ENCODE measurements at places on chromosomes 2 and 18.

DNA sequence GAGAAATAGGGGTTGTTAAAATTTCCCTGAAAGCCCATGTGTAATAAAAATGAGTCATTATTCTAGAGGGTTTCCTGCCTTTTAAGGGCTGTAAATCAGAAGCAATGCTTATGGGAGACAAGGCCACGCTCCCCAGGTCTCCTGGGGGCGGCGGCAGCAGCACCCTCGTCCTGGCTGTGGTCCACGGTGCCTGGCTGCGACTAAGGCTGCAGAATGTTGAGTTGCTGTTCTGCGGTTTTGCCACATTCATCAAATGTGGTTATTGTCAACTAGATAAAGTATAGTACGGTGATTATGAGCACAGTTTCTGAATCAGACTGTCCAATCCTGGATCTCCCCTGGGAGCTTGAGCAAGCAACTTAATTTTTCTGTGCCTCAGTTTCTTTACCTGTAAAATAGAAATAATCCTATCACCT, 11.9 kb upstream of the AGFG1 start:
- no peak for DNase-seq

- peak; percentile 59 for DNase-seq
Observed at GRCh38 chr2:120231974-120232635, 8.9 kb upstream of the TMEM185B start.

- no peak for DNase-seq
Observed at GRCh38 chr2:217049422-217049821, 189.6 kb upstream of the TNP1 start.

GRCh38 chr18:73235491-73235890, 367.7 kb upstream of the NETO1 start:
- no peak for DNase-seq

DNA sequence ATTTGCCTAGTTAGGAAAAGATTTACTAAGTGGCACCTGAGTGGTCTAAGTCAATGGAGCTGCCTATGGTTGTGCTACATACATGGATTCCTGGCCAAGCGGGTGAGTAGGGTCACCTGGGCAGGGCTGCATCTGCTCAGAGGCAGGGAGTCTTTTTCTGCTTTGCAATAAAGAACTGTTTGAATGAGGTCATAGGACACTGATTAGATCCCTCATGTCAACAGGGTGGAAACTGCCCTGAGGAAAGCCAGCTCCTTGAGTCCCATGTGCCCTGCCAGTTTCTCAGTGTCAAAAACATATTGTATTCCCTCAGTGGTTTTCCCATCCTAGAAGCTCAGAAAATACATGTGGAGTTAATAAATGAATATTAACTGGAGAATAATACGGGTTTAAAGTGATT, 4.6 kb downstream of the LAMA3 start:
- no peak for DNase-seq

DNA sequence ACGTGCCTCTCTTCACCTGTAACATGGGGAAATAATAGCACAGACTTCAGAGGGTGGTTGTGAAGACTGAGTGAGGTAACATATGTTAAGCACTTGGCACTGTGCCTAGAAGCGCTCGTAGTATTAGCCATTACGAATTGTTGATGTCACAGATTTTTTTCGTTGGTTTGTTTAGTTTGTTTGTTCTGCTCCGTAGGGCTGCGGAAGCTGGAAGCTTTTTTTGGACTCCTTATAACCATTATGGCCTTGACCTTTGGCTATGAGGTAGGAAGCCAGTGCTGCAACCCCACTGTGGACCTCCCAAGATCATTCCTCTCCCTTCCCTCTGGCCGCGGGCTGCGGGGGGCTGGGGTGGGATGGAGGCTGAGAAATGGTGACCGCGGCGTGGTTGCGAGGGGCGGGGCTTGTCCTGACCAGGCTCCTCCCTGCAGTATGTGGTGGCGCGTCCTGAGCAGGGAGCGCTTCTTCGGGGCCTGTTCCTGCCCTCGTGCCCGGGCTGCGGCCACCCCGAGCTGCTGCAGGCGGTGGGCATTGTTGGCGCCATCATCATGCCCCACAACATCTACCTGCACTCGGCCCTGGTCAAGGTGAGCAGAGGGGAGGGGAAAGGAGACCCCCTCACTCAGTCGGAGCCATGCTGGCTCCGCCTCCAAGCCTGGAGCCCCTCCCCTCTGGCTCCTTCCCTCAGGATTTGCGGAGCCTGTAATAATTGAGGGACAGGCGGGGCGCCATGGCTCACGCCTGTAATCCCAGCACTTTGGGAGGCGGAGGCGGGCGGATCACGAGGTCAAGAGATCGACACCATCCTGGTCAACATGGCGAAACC, 5.5 kb downstream of the SLC11A1 start:
- DNase-seq = no peak

- no peak for DNase-seq
Observed at GRCh38 chr18:73023975-73024374, 156.2 kb upstream of the NETO1 start.

GRCh38 chr2:166393008-166393407, 17.3 kb upstream of the SCN9A start:
- no peak for DNase-seq

DNA sequence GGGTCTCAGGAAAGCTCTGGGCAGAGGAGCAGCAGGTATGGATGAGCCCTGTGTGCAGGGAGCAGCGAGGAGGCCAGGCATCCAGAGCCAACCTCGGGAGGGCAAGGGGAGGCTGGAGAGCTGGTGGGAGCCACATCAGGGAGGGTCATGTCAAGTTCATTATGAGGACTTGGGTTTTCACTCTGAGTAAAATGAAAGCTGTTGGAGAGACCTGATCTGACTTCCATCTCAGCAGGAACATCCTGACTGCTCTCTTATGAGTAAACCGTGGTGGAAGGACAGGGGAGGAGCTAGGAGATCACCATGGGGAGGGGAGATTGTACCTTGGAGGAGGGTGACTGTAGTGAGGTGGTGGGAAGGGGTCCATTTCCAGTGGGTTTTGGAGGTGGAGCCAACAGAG, 209.8 kb downstream of the LDLRAD4 start:
- peak; percentile 13 for DNase-seq

DNA sequence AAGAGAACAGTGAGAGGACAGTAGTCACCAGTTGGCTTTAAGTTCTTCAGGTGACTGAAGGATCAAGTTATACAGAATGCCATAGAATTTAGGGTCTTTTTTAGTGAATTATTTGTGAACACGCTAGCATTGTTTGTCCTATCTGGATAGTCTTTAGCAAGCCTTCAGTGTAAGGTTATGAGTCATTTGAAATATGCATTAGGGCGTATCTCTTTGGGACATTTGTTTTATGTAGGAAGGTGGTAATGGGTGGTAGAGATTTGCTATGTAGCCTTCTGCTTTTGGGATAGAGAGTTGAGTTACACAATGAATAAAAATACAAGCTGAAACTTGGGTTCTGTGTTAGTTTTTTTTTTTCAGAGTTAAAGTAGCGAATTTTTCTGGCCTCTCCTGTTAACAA, 13.0 kb downstream of the ACTR2 start:
- DNase-seq = no peak

- no peak for DNase-seq
Observed at GRCh38 chr2:212005085-212005671, 533.4 kb downstream of the ERBB4 start.

DNA sequence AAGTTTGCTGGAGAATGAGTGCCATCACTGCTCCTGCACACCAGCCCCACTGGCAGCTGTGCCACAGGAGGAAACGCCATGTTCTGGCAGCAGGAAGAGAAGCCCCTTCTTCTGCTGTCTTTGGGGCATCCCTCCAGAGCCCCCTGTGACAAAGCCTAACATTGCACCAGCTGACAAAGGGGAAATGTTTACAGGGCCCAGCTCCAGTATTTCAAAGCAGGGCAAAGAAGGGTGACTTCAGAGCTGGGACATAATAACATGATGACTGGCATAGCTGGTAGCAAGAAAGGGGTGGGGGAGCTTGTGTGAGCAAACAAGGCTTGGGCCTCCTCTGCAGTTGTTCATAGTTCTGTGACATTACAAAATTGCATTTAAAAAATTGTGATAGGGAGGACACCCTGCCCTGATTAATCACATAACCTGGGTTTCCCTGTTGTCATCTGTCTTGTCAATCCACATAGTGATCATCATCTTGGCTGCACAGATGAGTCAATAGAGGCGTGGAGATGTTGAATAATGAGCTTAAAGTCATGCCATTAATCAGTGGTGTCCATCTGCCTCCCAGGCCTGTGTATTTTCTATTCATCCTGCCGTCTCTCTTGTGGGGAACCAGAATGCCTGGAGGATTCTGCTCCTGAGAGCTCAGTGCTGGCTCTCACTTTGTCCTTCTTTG, 29.1 kb upstream of the PDIA6 start:
- DNase-seq = no peak

DNA sequence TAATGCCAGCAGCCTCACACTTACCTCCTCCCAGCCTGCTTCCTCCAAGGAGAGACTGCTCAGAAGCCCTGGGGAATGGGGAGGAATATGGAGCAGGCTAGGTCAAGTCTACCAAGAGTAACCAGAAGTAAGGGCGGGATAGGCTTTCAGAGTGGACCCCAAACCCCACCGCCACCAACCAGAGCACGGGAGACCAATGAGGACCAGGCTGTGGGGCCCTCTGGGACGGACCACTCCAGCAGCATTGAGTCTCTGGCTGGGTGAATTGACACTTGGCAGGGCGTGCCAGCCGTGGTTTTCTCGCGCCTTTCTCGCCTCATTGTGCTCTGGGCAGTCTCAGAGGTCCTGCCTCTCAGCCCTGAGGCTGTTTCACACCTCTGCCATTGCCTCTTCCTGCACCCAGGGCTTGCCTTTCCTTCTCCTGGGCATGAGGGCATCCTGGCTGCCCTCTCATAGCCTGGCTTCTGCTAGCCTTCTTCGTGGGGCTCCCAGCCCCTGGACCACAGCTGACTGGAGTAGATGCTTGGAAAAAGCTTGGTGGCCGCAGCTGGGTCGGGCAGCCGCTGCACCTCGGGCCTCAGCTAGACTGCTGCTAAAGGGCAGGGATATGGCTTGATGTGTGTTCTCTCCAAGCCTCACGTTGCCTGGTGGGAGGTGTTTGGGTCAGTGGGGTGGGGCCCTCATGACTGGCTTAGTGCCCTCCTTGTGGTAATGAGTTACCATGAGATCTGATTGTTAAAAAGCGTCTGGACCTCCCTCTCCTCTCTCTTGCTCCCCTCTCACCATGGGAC, 40.5 kb upstream of the HS6ST1 start:
- peak; percentile 56 for DNase-seq
